ENCODE measurements at places on chromosomes 3 and 15.

DNA sequence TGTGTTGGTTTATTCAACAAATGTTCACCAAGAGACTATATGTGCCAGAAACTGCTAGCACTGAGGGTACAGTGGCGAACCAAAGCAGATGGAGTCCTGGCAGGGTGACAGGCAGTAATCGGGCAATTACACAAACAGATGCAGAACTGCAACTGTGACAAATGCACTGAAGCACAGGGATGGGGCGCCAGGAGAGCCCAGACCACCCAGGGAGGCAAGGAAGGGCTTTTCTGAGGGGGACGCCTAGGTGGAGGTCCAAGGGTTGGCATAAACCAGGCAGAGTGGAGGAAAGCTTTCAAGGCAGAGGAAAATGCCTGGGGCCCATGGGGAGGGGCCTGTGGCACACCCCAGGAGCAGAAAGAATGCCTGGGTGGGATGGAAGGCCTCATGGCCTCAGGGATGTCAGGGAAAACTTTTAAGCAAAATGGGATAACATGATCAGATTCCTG, 5.5 kb downstream of the DIS3L start:
- peak; percentile 31 for DNase-seq

- peak; percentile 63 for DNase-seq
These were observed 61.7 kb upstream of the PPIB start for GRCh38 chr15:64224511-64224910.

DNA sequence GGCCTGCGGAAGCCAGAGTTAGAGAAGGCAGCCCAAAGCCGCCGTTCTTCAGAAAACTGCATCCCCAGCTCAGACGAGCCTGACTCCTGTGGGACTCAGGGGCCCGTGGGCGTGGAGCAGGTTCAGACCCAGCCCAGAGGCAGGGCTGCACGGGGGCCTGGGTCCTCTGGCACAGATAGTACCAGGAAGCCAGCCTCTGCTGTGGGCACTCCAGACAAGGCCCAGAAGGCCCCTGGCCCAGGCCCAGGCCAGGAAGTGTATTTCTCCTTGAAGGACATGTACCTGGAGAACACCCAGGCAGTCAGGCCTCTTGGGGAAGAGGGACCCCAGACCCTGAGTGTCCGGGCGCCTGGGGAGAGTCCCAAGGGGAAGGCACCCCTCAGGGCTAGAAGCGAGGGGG, 23.1 kb downstream of the ALPK3 start:
- DNase-seq, result no peak

DNA sequence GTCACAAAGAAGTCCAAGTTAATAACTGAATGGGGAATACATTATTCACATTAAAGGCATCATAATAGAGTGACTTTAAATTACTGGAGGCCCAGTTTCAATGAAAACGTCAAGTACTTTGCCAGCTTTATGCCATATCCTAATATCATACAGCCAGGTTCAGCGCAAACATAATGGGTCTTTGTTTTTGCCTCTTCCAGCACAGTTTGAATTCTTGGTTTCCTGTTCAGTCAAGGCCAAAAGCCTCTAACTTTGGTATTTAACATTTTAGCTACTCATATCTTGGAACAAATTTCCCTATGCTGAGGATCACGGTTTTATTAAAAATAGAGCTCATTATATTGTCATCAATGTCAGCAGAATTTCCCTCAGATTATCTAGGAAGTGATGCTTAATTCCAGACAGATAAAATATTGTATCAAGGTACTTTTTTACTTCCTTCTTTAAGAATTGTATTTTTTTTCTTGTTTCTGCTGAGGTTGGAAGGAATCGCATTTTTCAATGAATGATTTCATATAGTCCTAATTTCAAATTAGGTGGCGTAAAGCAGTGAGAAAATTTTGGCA, 269.2 kb downstream of the THRB start:
- no peak for DNase-seq

GRCh38 chr3:128568602-128569490, 75.8 kb upstream of the GATA2 start:
- DNase-seq, result no peak

GRCh38 chr3:151631946-151632345, 101.8 kb upstream of the AADACL2 start:
- peak; percentile 9 for DNase-seq

GRCh38 chr3:116947809-116948208, 238.2 kb downstream of the TUSC7 start:
- no peak for DNase-seq

- DNase-seq, result no peak
These were observed 43.7 kb downstream of the CHRD start for GRCh38 chr3:184423561-184423960.

DNA sequence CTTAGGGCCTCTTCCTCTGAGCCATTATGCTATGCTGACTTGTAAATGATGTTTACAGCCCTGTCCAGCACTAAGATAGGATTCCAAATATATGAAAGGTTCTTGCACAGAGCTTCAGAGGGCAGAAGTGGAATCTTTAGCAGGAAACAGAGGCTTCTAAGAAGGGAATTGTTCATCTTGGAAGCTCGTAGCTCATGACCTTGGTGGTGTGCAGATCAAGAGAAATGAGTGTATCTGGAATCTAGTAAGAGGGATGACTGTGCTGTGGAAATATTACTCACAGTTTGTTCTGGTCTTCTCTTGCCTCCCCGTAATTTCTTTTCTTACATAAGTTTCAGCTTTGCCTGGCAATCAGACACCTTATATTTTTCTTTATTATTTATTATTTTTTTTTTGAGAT, 175.8 kb downstream of the SPATA16 start:
- DNase-seq, result peak; percentile 9

DNA sequence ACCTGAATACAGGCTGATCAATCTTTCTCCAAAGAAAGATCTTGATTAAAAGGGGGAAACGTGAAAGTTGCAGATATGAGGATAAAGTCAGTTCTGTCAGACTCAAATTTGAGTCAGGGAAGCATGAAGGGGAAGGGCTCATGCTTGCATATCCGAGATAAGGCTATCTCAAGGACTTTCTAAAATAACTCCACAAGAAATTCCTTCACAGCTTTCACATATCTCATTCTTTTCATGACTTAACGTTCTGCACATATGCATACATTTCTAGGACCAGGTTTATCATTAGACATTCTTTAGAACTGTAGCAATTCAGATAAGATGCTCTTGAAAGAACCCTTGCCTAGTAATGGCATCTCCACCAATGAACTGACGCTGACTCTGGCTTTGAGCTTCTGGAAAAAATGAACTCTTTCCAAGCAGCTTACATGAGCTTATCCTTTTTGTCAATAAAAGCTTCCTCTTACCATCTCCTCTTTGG, 15.9 kb downstream of the SH3GL3 start:
- no peak for DNase-seq

DNA sequence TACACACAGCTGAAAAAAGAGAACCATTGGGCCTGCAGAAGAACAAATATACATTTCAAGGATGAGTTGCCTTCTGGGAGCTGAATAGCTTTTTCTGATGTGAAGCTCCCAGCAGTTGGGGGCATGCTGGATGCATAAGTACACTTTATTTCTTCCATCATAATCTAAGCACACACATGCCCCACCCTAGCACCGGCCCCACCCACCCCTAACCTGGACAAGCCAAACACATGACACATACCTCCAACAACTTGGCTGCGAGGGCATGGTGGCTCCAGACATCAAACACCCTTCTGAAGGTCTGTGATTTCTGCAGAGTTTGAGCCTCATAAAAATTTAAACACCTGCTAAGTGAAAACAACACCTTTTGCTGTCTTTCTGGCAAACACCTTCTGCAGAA, 307.2 kb upstream of the TRIM42 start:
- DNase-seq, result no peak

DNA sequence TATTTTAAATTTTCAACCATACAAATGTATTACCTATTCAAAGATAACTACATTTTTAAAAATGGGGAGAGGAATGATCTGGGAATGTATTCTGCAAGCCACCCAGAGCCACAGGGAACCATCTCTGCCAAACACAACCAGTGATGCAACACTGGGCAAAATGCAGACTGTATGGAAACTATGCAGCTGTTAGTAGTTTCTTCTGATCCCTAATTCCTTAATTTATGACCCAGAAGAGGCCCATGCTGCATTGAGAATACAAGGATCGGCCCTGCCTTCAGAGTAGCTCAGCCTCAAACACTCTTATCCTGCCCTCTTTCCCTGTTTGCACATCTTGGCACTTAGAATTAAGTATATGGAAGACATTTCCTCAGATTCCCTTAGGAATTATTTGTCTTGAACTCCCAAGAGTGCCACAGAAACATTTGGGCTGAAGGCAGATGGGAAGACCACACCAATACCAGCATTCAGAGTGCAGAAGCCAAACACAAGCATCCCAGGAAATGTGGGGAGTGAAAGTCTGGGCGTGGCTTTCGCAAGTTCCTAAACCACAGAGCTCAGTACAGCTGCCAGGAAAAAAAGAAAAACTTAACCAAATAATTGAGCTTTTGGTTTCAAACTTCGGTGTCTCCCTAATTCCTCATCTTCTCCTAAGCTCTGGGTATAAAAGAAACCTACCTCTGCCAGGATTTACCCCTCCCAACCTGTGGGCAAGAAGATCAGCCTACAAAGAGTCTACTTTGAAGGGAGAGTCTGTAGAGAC, 5.3 kb downstream of the SNUPN start:
- peak; percentile 95 for DNase-seq

DNA sequence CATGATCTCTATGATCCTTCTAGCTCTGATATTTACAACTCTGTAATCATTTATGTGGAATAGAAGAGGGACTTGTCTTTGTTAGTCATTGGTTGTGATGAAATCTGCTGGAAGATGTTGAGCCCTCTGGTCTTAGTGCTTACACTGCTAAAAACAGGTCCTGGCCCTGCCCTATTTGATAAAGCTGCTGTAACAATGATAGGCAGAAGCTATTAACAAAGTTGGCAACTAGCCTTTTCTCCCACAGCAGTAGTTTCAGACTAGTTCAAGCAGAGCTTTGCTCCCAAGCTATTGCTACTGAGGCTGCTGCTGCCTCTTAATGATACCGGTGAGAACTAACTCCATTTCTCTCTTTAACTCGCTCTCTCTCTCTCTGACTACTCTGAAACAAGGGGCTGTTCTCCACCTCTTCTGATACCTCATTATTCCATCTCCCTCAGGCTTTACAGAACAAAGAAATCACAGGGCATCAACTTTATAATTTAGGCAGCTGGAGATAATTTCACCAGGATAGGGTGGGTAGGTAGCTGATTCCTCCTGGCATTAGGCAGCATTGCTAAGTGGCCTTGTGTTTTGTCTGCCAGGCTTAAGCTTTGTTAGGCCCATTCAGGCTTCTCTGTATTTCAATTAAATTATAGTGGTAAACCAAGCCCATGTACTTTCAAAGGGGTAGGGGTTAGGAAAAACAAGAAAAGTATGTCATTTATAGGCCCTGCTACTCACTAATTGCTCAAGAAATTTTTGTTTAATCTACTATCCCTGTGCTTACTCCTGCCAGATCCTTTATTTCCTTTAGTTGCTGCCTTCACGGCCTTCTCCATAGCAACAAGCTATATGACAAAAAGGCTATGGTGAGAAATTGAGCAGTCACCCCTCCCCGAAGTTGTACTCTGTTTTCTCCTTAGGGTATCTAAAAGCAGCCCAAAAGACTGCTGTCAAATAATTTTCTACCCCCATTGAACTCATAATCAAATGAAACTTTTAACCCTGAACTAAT, 139.6 kb downstream of the RBPMS2 start:
- peak; percentile 68 for DNase-seq

DNA sequence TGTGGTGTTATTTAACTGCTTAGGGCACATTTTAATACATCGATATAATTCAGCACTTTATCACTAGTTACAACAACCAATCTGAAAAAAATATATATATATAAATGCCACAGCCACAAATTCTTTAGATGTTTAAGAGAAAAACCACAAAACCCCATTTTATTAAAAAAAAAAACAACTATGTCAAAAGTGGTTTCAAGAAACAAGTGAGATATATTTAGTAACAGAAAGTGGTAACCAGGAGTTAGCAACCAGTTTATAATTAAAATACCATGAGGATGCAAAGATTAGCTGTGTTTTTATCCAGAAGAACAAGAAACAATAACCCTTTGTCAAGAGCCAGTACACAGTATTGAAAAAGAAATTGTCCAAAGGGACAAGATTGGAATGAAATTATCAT, 14.8 kb upstream of the DIPK2A start:
- peak; percentile 2 for DNase-seq

DNA sequence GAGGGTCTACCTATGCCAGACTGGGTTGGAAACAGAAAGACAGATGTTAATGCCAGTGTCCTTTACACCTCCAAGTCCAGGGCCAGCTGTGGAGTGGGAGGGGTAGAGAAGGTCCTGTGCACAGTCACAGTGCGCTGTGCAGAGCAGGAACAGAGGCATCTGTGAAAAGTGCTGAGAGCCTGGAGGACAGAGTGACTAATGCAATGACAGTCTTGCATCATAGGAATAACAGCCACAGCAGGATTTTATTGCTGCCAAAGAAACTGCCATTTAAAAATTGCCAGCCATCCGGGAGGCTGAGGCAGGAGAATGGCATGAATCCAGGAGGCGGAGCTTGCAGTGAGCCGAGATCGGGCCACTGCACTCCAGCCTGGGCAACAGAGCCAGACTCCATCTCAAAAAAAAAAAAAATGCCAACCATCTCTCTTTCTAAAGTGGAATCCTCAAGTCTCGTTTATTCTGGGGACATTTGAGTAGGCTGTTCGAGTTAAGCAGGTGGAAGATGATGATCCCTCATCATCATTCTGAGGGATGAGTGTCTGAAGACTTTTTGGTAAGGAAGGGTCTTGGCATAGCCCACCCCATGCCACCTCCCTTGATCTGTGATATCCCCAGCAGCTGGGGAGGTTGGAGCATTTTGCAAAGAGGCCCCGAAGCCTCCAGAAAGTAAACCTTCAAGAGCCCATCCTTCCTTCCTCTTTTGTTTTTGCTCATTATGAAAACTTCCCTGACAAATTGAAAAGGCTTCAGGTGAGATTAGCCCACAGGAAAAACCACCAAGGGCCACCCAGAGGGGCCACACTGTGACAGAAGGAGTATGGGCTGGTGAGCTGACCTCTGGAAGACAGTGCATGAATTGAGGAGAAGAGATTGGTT, 7.7 kb downstream of the CCR2 start:
- peak; percentile 38 for DNase-seq

- no peak for DNase-seq
These were observed 11.0 kb downstream of the PLCB2 start for GRCh38 chr15:40296561-40297230.

- no peak for DNase-seq
These were observed 22.0 kb downstream of the SST start for GRCh38 chr3:187648177-187648576.

GRCh38 chr3:109994853-109995252, 657.5 kb upstream of the DPPA4 start:
- DNase-seq, result no peak

- no peak for DNase-seq
These were observed 69.8 kb upstream of the SPATA12 start for GRCh38 chr3:56990641-56991015.

DNA sequence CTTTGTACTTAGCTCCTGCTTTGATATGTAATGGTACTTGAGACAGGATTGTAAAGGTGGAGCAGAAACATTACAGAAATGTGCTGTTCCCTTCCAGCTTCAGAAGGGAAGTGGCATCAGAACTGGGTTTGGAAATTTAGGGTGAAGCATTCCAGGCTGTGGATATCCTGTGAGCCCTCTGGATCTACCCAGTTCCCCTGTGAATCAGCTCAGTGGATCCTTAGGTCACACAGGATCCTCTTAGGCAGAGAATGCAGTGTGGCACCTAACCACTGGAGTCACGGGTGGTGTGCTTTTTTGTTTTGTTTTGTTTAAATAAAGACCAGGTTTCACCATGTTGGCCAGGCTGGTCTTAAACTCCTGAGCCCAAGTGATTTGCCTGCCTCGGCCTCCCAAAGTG, 66.0 kb downstream of the TRIM71 start:
- no peak for DNase-seq
